ENCODE measurements at places on chromosomes 11 and 22.

DNA sequence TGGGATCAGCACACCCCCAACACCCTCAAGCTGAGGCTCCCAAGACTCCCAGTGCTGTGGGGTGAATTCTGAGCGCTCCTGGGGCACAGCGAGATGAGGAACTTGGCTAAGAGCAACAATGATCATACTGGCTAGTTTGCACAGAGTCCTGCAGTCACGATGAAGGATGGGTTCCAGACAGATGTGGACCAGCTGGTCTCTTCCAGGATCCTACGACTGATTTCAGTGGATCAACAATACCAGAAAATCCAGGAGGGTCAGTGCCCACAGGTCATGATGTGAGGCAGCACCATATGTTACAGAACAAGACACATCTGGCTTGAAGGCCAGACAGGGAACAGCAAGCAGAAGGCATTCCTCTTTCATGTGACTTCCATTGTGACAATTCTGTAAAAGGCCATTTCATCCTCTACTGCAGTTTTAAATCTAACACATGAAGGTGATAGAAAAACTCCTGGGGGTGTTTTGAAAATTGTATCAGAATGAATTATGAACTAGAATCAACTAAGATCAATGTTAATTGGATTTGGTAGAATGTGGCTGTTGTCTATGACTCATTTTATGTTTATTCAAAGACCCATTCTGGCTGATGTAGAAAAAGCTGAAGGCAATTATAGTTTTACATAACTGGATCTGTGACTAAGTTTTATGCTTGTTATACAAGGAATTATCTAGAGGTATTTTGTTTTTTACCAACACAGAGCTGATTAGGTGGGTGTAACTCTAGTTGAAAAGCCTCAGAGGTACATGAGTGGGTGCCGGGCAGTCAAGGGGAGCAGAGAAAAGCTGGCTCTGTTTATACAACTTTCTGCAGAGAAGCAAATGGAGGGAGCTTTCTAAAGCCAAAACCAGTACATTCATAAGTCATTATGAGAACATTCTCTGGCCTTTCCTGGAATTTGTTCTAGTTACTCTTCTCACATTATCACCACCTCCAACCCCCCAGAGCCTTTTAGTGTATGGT lies 29.1 kb downstream of the OR52K1 start:
- DNase-seq, result no peak

DNA sequence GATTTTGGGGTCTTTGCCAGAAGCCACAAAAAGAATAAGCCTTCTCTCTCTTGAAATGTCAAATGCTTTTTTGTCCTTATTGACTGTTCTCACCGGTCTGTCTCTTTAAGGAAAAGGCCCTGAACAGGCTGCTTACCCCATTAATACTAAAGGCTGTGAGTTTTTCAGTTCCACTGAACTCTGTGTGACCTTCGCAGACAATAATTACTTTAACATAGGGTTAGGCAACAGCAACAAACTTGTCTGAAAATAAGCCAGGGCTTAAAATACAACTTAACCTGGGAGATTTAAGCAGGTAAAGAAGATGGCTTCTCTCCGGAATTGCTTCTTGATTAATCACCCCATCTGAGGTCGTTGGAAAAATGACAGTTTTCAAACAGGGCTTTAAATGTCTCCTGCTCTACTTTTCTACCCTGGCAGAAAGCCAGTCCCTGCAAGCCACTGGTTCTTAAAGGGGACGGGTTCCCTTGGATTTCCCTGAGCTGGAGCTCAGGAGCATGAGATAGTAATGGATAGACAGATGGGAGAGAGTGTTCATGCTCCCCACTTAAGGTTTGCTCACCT lies 69.4 kb downstream of the ARL14EP start:
- no peak for DNase-seq

GRCh38 chr22:27223317-27224177 lies 566.2 kb downstream of the MIAT start:
- DNase-seq, result no peak

DNA sequence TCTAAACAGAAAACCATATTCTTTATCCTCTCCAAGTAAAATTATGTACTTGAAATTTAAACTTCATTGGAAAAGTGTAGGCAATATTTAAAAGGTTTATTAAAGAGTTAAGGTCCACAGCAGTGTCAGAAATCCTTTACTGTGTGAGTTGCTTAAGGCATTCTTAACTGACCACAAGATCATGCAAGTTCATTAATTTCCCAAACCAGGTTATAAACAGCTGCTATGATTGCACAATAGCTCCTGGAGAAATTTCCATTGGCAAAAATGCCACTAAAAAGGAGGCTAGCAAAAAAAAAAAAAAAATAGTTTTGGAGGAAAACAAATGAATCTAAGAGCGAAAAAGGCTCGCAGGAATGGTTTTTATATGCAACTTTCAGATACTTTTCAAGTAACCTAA lies 106.2 kb downstream of the ETS1 start:
- no peak for DNase-seq

GRCh38 chr11:18700375-18700774 lies 1.8 kb downstream of the TMEM86A start:
- DNase-seq, result no peak

- DNase-seq, result no peak
These were observed 3.9 kb downstream of the MYEOV start for GRCh38 chr11:69297787-69298266.

DNA sequence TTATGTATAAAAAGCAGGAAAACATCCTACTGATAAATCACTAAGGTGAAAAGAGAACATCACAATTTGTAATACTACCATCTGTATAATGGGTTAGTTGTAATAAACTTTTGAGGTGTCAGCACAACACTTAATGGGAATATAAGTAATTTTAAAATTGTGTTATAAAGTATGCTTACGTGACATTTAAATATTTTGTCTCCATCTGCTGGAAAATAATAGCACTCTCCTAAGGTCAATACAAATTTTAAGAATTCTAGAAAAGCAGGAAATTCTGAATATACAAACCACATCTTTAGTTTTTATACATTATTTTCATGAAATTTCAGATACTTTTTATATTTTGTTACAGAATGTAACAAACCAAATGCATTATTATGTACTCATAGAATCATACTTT lies 19.5 kb downstream of the CWF19L2 start:
- DNase-seq, result no peak

DNA sequence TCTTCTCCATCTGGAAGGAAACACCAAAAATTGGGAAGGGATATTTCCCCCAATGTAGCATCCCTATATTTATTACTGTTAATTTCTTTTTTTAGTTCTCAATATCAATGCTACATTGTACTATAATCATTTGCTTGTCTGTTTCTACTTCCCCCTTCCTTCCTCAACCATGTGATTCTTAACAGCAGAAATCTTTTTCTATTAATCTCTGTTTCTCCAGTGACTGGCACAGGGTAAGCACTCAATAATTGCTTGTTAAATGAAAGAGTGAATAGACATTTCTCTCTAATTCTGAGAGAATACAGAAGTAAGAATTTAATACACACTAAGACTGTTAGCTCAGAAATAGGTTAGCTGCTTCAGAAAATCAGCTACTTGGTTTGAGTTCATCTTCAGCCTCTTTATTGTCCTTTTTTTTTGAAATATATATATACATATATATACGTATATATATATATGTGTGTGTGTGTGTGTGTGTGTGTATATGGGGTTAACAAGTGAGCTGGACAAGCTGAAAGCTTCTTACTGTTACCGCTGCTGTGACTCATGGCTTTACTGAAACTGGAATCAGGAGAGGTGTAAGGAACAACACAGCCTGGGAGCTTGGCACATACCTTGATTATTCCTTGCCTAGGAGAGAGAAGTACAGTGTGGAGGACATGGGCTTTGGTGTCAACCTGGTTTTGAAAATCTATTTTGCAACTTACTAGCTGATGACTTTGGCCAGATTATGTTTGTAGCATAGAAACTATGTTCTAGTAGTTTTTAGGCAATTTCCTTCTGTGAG lies 26.2 kb upstream of the PDE3B start:
- DNase-seq, result no peak

GRCh38 chr22:50074056-50074455 lies 11.2 kb downstream of the MLC1 start:
- no peak for DNase-seq

DNA sequence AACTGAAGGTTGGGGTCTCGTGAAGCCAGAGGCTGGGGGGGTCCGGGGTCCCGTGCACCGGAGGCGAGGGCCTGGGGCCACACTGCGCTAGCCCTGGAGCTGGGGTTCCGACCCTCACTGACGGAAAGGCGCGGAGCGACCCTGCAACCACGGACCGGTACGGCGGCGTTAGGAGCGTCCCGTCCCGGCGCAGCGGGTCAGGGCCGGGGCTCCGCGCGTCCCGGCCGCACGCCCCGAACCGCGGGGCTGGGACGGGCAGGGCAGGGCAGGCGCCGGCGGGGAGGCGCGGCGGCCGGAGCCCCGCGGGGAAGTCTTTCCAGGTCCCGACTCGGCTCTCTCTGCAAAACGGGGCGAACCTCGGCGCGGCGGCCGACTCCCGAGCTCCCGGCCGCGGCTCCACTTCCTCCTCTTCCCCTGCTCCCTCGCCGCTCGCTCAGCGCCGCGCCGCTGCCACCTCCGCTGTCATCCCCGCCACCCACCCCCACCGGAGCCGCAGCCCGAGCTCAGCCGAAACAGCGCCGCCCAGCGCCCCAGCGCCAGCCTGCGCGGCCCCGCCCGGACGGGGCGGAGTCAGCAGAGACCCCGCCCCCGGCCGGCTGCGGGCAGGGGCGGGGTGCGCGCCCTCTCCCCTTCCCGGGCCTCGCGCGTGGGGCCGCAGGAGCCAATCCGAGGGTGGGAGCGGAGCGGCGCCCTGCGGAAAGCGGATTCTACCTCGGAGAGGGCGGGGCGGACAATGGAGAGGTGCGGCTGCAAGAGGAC lies at the start of gene GDPD5:
TSS of gene GDPD5 (minus strand) at position 509 of the 759 bp plus-strand sequence. CDS start 48,206 bp downstream, outside the sequence.
- peak; percentile 81 for DNase-seq

GRCh38 chr11:57131080-57131790 lies 50.5 kb upstream of the LRRC55 start:
- DNase-seq, result no peak

GRCh38 chr22:48744967-48745841 lies 1082.5 kb downstream of the BRD1 start:
- DNase-seq, result no peak

GRCh38 chr11:114252767-114253166 lies 43.4 kb upstream of the NNMT start:
- no peak for DNase-seq

DNA sequence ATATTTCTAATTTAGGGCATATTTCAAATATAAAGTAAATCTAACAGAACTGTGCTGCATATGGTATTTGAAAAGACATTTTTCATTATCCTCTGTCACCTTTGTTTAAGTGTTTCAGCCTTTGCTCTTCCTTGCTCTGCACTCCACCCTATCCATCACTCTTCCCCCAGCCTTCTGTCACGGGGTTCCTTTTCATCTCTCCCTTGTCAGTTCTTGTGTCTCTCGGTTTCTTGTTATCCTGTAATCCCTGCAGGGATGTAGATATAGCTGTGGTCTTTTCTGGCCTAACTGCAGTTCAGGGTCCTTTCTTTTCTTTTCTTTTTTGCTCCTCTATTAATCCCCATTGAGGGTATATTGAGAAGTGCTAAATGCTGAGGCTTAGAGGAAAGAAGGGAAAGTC lies 261.9 kb downstream of the DCDC1 start:
- DNase-seq, result no peak

GRCh38 chr11:74306435-74307175 lies 4.8 kb downstream of the P4HA3 start:
- DNase-seq, result no peak

Data from activated T-helper 9 cell treated with anti-CD3 and anti-CD28 coated beads, Interleukin-2, amount 50 U/mL, for 16 hours (primary cell).